ENCODE measurements at places on chromosomes 11 and 22. TPM values are rescaled to one million over a fixed set of nuclear protein-coding genes. Genes with fewer than 3 reads are reported as not detected.

Gene ACTN3
- total RNA-seq = 0.18 TPM

- H3K4me3 ChIP-seq = no peak overlapping the region
- H3K27me3 ChIP-seq = peaks cover 17% of the 10 kb centered on the region
- no peaks in the 10 kb centered on the region for H3K36me3 ChIP-seq
- no peaks in the 10 kb centered on the region for H3K4me1 ChIP-seq
- no peak for DNase-seq
Measured at GRCh38 chr11:70952191-70952590, 300.2 kb downstream of the SHANK2 start.

GRCh38 chr11:68044898-68045351 lies 6.1 kb downstream of the TCIRG1 start:
- peaks cover 30% of the 10 kb centered on the region for H3K4me1 ChIP-seq
- no peaks in the 10 kb centered on the region for H3K27me3 ChIP-seq
- no peak for DNase-seq
- peaks cover 67% of the 10 kb centered on the region for H3K36me3 ChIP-seq
- no peak overlapping the region for H3K27ac ChIP-seq

- no peaks in the 10 kb centered on the region for H3K4me1 ChIP-seq
- no peak overlapping the region for H3K27ac ChIP-seq
- H3K36me3 ChIP-seq = no peaks in the 10 kb centered on the region
Measured at GRCh38 chr11:129392995-129393394, 17.3 kb downstream of the BARX2 start.

All from T-cell (primary cell).